Osteocyte (in vitro differentiated cells): ENCODE measurements at places on chromosomes 13 and 19. TPM values are rescaled to one million over a fixed set of nuclear protein-coding genes. Genes with fewer than 3 reads are reported as not detected.

DNA sequence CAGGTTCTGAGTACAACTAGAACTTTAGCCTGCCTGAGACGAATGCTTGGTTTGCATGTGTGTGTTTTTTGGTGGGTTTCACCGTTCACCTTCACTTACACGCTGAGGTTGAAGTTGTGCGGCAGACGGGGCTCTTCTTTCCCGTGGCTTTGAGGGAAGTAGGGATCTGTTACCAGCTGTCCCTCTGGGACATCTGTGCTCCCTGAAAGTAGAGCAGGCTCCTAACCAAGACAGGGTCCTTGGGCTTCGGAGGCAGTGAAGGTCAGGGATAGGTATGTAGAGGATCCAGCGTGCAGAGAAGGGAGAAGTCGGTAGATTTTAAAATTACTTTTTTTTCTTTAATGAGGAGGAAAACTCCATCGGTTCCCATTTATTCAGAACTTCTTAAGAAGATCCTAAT lies 48.7 kb downstream of the ZNF536 start:
- H3K4me1 ChIP-seq: no peaks in the 10 kb centered on the region
- DNase-seq: peak; percentile 54
- H3K4me3 ChIP-seq: no peak overlapping the region
- no peaks in the 10 kb centered on the region for H3K27me3 ChIP-seq
- H3K27ac ChIP-seq: no peak overlapping the region

DNA sequence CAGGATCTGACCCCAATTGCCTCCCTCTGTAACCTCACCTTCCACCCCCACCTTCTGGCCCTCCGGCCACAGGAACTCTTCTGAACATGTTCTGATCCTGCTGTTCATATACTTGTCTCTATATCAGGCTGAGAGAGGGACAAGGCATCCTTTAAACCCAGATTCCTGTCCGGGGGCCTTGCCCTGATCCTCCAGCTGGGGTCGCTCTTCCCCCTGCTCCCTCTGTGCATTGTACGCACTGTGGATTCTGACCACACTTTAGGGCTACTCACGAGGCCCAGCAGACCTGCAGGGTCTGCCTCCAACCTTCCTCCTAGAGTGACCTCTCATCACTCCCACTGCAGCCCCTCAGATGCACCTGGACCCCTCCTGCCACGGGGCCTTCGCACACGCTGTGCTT lies 269.3 kb downstream of the UQCRFS1 start:
- peaks cover 28% of the 10 kb centered on the region for H3K4me1 ChIP-seq
- no peaks in the 10 kb centered on the region for H3K36me3 ChIP-seq
- no peak for DNase-seq
- no peak overlapping the region for H3K4me3 ChIP-seq
- H3K27me3 ChIP-seq: no peaks in the 10 kb centered on the region

Gene COMMD6
- total RNA-seq: 122 and 124 TPM in 2 replicates

Gene FFAR2
- total RNA-seq: not detected in 2 replicates

GRCh38 chr19:58227964-58228584 lies 640 bp upstream of the ZNF544 start:
- peaks cover 50% of the 10 kb centered on the region for H3K36me3 ChIP-seq
- H3K4me3 ChIP-seq: peak overlapping the region; percentile 92
- no peak for DNase-seq
- peak overlapping the region; percentile 94 for H3K27ac ChIP-seq
- H3K27me3 ChIP-seq: no peaks in the 10 kb centered on the region

Gene EPSTI1
- 10.5 and 13.2 TPM in 2 replicates for total RNA-seq

- no peaks in the 10 kb centered on the region for H3K36me3 ChIP-seq
- H3K4me3 ChIP-seq: no peak overlapping the region
- no peak overlapping the region for H3K27ac ChIP-seq
- DNase-seq: no peak
- no peaks in the 10 kb centered on the region for H3K27me3 ChIP-seq
Measured at GRCh38 chr13:46804391-46804815, 7.4 kb upstream of the ESD start.

DNA sequence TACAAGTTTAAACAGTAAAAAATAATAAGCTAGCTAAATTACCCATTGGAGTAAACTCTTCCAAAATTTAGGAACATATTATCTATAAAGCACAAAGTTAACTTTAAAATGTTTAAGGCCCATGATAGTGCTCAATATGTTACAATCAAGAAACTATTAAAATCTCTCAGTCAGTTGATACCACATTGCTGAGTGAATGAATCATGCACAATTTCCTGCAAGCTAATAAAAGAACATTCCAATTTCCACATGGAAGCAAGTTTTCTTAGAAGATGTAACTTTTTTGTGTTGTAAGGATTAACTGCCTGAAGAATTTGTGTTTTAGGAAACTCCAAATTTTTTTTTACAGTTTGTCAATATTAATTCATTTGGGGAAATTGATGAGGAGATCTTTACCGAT lies 666.6 kb downstream of the SLITRK1 start:
- H3K4me1 ChIP-seq: peaks cover 51% of the 10 kb centered on the region
- peak overlapping the region; percentile 73 for H3K27ac ChIP-seq
- H3K27me3 ChIP-seq: no peaks in the 10 kb centered on the region
- peaks cover 5% of the 10 kb centered on the region for H3K36me3 ChIP-seq

Gene PCP2
- total RNA-seq: not detected in 2 replicates

Gene KLK14
- not detected in 2 replicates for total RNA-seq

DNA sequence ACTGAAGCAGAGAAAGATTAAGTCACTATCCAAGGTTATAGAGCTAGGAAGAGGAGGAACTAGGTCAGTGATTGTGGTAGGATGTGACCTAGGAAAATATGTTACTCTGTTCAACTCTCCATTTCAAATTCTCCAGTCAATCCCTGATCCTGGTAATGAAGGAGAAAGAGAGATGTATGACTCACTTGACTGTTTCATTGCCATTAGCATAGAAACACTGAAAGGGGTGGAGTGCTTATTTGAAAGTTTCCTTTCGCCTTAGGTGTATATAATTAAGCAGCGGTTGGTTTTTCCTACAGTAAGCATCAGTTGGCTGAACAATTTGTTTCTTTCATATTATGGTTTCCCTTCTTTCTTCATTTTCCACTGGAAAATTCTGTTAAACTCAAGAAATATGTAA lies 198.1 kb upstream of the CSNK1A1L start:
- no peak overlapping the region for H3K4me3 ChIP-seq
- H3K36me3 ChIP-seq: no peaks in the 10 kb centered on the region
- peaks cover 20% of the 10 kb centered on the region for H3K4me1 ChIP-seq
- no peak for DNase-seq
- no peaks in the 10 kb centered on the region for H3K27me3 ChIP-seq

Gene CLEC4M
- not detected in 2 replicates for total RNA-seq
